ENCODE measurements at places on chromosomes 6 and 20.

DNA sequence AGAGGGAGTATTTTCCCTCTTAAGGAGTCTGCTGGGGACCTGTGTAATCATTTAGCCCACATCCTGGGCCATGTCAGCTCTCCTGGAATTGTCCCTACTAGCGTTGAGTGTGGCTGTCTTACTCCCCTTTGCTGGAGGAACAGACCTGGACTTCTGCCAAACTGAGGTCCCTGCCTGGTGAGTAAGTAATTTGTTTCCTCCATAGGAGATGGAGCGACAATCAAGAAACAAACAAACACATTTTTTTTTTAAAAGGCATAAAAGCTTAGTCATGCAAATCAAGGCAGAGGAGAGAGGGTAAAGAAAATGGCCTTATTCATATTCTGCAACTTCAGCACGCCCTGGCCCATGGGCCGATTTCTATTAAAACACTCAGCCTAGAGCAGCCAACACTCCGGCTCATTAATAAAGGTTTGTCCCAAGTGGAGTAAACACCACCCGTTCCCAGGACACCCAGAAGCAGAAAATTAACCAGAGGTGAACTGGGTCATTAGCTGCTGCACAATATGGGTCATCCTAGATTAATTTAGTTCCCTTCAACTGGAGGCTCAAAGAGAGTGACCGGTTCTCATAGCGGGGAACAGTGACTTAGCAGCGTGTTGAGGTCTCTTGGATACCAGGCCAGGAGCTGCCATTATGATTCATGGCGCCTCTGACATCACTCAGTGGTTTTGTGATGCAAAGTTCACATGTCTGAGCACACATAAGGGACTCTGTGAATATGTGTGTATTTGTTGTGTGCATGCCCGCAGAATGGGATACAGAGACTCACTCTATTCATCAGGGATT, 165.0 kb upstream of the SULF2 start:
- no peak for DNase-seq

GRCh38 chr6:89079511-89080234, 878 bp upstream of the PNRC1 start:
- DNase-seq: no peak

- DNase-seq: no peak
These were observed 260.3 kb downstream of the TAF4 start for GRCh38 chr20:61805365-61805764.

DNA sequence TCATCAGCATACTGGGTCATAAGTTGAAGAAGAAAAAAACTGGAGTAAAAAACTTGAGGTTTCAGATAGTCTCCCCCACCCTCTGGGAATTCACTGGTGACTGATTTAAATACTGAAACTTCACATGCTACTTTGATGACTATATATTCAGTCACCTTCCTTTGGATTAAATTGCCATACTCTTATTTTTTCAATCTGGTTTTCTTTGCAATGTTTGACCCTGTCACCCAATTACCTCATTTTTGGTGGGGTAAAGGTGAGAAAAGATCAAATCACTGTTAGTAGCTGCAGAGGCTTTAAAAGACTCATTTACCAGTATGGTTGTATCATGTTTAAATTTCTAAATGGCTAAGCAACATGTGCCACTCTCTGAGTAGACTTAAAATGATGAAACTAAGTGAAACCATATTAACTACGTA, 862.7 kb upstream of the FLRT3 start:
- no peak for DNase-seq

- no peak for DNase-seq
These were observed 180.5 kb downstream of the COL12A1 start for GRCh38 chr6:75025371-75025770.

DNA sequence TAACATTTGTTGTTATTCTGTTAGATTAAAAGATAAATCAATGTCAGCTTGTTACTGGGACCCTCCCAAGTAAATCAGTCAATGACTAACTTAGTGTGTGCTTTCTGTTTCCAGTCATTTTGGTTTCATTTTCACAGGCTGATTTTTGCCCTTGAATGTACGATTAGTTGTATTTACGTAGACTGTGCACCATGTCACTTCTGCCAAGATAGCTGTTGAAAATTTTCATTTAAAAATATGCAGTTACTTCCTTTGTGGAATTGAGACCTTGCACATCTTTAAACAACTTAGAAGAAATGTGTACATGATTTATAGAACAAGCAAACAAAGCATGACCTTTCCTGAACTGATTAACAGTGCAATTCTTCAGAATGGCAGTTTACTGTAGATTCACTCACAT, 944.8 kb upstream of the CITED2 start:
- DNase-seq: no peak

DNA sequence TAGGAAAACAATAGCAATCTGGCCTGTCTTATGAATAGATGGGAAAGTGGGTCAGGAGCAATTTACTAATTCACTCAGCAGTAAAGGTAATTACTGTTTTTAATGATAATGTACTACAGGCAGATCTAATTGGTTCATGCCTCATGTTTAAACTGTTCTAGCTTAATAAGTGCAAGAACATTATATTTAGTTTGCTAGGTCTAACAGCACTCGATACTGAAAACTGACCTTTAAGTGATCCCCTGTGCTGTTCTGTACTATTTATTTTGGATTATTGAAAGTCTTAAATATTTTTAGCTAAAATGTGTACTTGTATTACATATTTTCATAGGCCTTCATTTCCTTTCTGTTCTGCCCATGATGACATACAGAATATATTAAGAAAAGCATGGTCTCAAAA, 998.0 kb upstream of the GJE1 start:
- DNase-seq: no peak

GRCh38 chr20:37981568-37981967, 51.7 kb downstream of the TTI1 start:
- no peak for DNase-seq

DNA sequence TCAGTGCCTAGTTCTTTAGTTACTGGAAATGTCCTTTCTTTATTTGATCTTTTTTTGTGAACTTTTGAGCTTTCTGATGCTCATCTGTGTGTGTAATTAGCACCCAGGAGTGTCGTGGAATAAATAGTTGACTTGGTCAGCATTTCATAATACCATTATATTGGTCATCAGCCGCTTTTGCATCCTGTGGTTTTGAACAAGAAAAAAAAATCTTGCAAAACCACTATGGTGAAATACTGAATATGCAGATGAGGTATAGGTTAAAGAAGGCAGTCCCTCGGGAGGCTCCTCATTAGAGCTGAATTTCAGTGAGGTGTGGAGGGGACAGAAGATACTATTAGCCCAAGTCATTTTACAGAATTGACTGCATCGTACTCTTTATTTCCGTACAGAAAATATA, 90.1 kb downstream of the FOXO3 start:
- DNase-seq: peak; percentile 19

DNA sequence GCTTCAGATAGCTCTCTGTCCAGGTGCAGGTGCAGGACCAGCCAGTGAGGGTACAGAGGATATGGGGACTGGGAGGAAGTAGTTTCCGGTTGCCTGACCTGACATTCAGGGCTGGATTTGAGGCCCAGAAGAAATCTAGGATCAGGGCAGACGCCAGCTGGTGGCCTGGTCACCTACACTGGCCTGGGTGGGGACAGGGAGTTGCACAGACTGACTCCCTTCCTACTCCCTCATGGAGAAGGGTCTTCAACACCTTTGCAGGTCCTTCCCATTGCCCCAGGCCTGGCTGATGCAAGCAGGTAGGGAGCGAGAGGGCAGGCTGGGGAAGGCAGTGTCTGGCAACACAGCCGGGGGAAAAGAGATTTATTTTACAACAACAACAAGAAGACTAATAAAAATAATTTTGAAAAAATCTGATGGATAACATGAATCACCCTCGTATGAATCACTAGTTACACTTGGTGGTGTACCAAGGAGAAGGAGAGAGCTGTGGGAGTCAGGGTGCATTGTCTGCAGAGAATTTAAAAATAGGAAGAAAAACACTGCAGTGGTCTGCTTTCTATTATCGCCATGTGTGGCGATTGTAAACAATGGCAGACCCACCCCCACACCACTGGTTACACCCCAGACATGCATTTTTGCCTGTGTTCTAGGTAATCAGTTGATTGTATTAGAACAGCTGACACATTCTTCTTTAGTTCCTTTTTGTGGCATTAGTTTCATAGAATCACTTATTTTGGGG, 62.3 kb upstream of the SNX9 start:
- DNase-seq: peak; percentile 64

GRCh38 chr6:15945593-15946159, 183.2 kb upstream of the MYLIP start:
- DNase-seq: no peak

DNA sequence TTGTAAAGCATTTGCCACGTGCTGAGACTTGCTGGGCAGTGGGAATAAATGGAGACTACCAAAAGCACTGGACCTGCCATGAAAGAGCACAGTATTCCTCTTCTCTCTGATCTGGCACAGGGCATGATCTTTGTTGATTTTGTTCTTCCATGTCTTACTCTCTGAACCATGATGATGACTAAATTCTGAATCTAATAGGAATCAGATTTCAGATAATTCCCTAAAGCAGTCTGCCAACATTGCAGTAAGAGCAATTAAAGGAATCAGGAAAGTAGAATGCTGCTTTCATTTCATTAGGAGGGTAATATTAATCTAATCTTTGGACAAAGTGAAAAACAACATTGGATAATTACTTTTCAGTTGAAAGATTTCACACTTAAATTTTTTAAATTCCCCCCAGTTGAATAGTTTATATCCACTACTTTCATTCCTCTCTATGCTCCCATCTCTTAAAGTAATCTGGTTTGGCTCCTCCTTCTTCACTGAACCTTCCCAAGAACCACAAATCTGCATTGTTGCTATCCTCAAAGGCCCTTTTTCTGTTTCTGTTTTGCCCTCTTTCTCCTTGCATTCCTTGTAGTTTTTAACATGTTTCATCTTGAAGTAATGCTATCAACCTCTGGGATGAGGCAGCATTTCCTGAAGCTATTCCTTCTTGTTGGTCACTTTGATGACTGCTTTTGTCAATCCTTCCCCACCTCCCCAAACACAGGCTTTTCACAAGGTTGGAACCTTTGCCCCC, 243.2 kb upstream of the TENT5A start:
- no peak for DNase-seq

DNA sequence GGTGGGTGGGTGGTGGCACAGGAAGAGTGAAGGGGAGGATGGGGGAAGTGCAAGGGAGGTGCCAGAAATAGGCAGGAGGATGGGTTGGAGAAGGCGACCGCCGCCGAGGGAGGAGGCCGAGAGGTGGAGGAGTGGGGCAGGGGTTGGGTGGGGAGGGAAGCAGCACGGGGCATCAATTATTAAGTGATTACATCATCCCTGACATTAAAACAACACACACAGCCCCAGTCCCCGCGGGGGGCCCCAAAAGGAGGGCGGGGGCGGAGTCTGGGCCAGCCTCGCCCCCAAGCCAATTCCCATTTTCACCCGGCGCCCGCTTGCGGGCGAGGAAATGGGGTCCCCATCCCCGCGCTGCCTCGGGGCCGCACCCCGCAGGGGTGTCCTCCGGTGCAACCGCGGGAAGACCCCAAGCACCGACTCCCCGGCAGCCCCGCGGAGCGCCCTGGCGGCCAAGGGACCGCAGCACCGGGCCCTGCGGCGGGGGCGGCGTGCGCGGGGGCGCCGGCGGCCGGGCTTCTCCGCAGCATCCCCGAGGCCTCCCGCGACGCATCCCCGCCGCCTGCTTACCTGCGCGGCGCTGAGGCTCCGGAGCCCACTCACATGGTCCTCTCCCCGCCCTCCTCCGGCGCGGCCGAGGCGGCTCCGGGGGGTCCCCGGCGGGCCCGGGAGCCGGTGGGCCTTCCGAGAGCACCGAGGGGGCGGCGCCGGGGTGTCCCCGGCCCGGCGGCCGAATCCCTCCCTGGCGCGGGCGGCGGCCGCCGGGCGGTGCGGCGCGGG, 663 bp downstream of the FYN start:
- no peak for DNase-seq

- no peak for DNase-seq
These were observed 69.6 kb downstream of the SSR1 start for GRCh38 chr6:7243179-7243981.

- no peak for DNase-seq
These were observed 55.9 kb upstream of the SOX4 start for GRCh38 chr6:21537637-21538036.

DNA sequence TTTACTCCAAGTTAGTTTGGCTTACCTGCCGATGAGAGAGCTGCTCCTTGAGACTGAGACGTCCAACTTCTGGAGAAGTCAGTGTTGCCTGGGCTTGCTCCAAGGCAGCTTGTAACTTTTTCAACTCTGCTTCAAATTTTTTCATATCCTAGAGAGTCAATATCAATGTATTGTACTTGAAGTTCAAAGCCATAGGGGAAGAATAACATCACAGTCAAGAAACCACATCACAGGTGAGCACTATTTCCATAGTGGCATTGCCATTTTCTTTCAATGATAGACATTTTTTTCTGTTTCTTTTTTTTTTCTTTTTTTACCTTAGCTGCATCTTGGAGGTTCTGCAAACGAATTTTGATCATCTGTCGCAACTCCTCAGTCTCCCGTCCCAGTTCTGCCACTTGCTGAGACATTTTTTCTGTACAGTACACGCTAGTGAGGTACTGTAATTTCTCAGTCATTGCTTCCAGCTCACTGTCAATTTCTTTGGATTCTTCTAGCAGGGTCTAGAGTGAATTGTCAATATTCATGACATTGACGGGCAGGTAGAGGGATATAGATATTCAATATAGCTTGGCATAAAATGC, 326.7 kb downstream of the SYNE1 start:
- no peak for DNase-seq

GRCh38 chr6:113529879-113530278, 327.3 kb upstream of the MARCKS start:
- DNase-seq: no peak

DNA sequence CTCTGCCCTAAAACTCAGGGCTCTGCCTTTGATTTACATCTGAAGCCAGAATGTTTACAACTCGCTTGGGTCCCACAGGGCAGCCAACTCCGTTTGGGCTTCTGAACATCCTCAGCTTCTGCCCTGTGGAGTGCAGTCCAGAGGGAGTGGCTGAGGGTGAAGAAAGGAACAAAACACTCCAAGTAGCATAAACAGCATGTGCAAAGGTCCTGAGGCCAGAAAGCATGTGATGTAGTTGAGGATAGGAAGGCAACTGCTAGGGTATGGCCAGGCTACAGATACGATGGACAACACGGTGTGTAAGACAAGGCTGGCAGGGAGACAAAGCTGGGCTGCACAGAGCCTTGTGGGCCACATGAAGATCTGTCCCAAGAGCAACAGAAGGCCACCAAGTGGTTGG, 12.5 kb downstream of the JAG1 start:
- no peak for DNase-seq

DNA sequence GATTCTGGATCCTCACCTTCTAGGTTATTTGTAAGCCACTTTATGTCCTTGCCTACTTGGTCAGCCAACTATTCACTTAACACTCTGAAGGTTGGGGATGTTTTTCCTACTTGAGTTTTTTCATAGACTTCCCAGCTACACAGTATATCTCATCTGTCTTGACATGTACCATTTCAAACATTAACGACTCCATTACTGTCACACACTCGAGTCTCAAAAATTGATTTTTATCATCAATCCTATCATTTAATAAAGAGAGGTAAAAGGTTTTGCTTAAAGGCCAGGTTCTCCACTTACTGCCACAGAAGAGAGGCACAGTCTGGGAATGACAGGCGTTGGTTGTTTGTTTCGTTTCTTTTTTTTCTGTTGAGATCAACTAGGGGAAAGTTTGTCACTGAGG, 38.2 kb upstream of the LAMP5 start:
- no peak for DNase-seq
